ENCODE measurements at places on chromosomes 1 and 21.

DNA sequence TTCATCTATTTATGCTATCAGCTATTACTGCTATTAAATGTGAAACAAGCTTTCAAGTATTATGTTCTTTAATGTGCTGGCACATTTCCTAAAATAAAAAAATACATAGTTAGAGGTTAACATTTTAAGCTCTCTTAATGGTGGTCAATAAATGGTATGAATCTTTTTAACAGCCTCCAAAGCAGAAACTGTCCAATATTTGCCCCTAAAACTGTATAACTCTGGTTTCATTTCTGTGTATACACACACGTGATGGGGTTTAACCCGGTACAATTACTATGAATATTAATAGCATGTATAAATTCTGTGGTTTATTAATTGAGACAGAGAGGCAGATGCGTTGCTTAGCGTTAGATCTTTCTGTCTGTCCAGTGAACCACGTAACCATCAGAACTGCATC, 2.2 kb downstream of the ESRRG start:
- no peak for DNase-seq

DNA sequence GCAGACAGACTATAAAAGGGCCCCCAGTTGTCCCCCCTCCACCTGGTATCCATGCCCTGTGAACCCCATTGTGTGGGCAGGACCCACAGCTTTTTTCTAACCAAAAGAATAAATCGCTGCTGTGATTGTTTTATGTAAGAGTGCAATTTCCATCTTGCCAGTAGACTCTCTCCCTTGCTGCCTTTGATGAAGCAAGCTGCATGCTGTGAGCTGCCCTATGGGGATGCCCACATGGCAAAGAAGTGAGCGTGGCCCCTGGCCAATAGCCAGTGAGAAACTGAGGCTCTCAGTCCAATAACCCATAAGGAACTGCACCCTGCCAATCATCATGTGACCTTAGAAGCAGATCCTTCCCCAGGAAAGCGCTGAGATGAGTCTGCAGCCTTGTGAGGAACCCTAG, 37.8 kb upstream of the FMOD start:
- no peak for DNase-seq

- no peak for DNase-seq
Measured at GRCh38 chr1:237760951-237761350, 129.8 kb downstream of the ZP4 start.

GRCh38 chr1:229017091-229017490, 253.8 kb upstream of the RAB4A start:
- DNase-seq, result no peak

DNA sequence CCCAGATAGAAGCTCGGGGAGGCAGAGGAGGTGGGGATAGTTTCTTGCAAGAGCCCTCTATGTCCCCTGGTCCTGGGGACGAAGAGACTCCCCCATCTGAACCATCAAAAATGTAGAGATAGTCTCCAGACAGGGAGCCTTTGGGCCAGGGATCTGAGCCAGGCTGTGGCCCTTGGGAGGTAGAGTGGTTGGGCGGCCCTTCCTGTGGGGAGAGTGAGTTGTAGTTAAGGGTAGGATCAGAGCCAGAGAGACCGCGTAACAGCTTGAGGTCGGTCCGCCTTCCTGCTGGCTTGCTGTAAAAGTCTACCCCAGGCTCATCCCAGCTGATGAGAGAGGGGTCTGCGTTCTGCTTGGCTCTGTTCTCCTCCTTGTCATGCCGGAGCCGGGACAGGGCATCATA, 25.3 kb downstream of the PIK3C2B start:
- no peak for DNase-seq

DNA sequence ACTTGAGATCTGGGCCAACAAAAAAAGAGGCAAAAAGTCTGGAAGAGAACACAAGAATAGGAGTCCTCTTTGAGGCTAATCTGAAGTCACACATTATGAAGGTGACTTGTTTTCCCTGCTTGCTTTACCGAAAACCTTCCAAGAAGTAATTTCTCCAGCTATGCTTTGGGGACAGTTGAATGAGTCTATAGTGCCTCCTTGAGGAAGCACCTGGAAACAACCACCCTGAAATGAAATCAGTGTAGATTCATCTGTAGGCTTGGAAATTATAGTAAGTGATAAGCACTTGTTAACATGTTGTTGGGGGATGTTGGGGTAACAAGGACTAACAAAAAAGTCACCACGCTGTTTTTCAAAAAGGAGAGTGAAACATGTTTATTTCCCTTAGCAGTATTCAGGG, 23.4 kb upstream of the RPTN start:
- DNase-seq, result no peak

- no peak for DNase-seq
Measured at GRCh38 chr1:39745016-39745670, 6.5 kb downstream of the PPIE start.

GRCh38 chr1:205913451-205914154, 29.7 kb downstream of the SLC26A9 start:
- DNase-seq, result no peak

- no peak for DNase-seq
Measured at GRCh38 chr1:94773931-94774422, 46.2 kb upstream of the SLC44A3 start.

GRCh38 chr1:70855203-70855602, 192.4 kb downstream of the PTGER3 start:
- DNase-seq, result no peak

- DNase-seq, result no peak
Measured at GRCh38 chr21:35585155-35585554, 475.2 kb downstream of the SETD4 start.

GRCh38 chr1:234295068-234295467, 78.2 kb upstream of the COA6 start:
- DNase-seq, result no peak

DNA sequence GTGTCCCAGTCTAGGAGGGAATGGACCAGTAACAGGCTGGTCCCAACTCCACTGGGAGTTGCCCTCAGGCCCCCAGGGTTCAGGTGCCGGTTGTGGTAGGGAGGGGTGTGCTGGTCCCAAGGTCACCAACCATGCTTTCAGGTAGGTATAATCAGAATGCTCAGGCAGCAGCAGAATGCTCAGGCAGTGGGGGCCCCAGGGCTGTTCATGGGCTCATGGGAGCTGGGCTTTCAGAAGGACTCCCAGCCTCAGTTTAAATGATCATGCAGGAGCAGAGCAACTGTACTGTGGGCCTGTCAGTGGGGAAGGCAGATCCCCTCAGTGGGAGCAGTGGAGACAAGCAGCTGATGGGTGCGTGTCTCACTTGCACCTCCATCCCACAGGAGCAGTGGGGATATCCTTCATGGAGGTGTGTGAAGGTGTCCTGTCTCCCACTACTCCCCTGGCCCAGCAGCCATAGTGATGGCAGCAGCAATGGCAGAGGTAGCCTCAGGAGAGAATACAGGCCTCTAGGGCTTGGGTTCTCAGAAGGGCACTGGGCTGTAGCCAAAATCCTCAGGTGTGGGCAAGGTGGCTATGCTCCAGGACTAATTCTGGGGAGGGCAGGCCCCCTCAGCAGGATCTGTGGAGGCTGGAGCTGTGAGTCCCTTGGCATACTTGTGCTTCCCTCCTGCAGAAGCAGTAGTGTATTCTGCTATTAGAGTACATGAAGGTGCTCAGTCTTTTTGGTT, 917.3 kb upstream of the B3GALT2 start:
- no peak for DNase-seq

DNA sequence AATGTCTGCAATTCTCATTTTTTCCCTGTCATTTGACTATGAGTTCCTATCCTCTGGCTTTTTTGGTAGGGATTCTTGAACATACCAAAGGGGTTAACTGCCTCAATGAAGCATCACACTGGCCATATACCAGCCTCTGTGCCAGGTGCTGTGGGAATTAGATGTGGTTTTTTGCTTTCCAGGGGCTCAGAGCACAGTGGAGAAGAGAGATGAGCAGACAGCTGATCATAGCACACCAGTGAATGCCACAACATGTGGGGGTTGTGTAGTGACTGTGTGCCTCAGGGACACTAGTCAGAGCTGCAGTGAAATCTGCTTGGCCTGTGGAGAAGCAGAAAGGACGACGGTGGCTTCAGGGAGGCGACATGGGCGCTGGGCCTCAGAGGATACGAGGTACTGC, 30.8 kb downstream of the HLX start:
- no peak for DNase-seq

- DNase-seq, result no peak
Measured at GRCh38 chr1:177451191-177451590, 280.4 kb downstream of the BRINP2 start.

- no peak for DNase-seq
Measured at GRCh38 chr1:83967336-83967735, 31.6 kb downstream of the TTLL7 start.

GRCh38 chr1:197303463-197303862, 35.4 kb downstream of the CRB1 start:
- DNase-seq, result no peak

DNA sequence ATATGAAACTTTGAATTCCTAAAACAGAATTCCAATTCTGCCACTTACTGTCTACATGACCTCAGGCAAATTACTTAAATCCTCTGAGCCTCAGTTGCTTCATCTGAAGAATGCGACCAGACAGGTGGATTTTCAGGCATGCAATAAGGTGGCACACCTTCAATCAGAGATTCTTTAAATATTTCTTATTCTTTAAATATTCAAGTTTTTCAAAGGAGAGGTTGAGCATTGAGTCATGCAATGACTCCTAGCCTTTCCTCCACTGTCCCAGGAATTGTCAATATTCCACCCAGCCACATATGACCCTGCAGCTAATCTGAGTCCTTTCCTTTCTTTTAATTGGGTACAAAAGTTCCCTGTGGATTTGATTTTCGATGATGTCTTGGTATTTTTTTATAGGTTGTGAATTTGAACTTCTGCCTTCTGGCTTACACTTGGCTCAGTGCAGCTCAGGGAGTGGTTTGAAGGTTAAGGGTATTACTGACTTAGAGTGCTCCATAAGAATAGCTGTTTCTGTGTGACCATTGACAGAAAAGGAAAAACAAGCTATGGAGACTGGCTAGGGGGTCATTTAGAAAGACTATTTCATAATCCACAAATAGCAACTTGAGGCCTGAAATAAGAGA, 52.2 kb upstream of the PRDX6 start:
- no peak for DNase-seq

GRCh38 chr21:38806942-38807284, 1.2 kb downstream of the ETS2 start:
- peak; percentile 31 for DNase-seq

- no peak for DNase-seq
Measured at GRCh38 chr1:92473781-92474495, 12.8 kb downstream of the GFI1 start.

GRCh38 chr21:28454564-28455252, 538.0 kb downstream of the LTN1 start:
- no peak for DNase-seq

DNA sequence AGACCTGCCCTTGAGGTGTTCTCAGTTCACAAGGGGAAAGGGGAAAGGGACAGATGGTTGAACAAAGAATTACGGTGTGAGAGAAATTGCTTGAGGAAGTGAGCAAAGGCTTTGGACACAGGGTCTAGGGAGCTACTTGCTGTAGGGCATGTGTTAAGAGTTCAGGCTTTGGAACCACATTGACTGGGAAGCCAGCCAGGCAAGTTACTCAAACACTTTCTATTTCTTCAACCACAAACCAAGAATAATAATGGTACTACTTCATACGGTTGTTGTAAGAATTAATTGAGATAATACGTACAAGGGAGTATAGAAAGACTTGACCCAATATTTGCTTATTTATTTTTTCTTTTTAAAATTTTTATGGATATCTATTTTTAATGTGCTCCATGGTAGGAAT, 26.6 kb downstream of the AK4 start:
- DNase-seq, result no peak

GRCh38 chr1:151282883-151283725, 1.0 kb downstream of the ZNF687 start:
- peak; percentile 63 for DNase-seq

DNA sequence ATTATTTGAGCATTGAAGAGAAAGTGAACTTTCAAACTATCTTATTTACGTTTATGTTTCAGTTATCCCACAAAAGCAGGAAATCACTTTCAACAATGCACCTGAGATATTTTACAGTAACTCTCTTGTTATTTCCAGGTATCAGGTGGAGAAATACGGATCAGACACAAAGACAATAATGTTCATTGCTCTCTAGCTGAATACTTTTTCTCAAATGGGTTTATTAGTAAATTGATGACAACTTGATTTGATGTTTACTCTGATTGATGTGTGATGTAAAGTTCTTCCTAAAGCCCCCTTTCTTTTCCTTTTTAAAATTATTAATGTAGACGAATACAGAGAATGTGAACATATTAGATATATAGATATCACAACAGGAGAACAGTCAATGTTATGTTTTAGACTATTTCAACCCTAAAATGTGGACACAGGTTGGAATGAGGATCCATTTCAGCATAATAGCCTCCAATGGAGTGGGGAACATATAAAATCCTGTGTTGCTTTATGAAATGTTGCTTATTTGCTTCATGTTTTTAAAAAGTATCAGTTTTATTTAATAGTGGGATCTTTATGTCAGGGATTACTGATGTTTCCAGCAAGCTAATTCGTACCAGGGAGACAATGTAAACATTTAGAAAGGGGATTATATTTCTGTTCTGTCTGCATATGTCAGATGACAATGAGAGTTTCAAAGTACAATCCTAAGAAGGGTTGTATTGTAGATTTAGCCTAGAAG, 1522.3 kb upstream of the TPTE start:
- DNase-seq, result no peak

GRCh38 chr1:220221670-220222069, 50.6 kb downstream of the RAB3GAP2 start:
- no peak for DNase-seq

GRCh38 chr1:44222397-44223186, 9.3 kb downstream of the DMAP1 start:
- no peak for DNase-seq

DNA sequence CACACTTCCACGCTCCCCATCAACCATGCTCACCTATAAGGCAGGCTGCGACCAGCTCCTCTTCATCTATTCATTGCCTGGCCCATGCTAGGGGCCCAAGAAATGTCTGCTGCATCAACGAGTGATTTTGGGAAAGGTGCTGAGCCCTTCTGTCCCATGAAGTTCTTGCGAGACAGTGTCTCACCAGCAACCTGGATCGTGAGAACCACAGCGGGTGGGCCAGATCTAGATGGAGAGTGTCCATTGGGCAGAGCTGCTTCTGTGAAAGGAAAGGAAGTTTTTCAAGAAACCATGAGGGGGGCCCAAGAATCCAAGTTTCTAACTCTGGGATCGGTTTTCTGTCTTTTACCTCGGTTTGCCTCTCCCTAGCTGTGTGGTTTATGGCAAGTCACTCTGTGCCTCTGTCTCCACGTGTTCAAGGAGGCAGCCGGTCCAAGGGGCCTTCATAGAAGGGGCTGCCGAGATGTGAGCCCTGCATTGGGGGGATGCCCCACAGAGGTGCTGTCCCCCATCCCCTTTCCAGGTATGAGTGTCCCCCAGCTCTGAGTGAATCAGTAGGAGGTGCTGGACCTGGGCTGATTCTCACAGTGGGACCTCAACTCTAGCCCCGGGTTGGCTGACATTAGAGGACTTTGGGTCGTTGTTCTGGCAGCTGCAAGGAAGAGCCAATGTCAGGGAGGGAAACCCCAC, 8.3 kb upstream of the PADI1 start:
- DNase-seq, result no peak

- no peak for DNase-seq
Measured at GRCh38 chr1:176552217-176552991, 89.4 kb downstream of the PAPPA2 start.

All from erythroblast (primary cell).